ENCODE measurements at places on chromosomes 2 and 18.

DNA sequence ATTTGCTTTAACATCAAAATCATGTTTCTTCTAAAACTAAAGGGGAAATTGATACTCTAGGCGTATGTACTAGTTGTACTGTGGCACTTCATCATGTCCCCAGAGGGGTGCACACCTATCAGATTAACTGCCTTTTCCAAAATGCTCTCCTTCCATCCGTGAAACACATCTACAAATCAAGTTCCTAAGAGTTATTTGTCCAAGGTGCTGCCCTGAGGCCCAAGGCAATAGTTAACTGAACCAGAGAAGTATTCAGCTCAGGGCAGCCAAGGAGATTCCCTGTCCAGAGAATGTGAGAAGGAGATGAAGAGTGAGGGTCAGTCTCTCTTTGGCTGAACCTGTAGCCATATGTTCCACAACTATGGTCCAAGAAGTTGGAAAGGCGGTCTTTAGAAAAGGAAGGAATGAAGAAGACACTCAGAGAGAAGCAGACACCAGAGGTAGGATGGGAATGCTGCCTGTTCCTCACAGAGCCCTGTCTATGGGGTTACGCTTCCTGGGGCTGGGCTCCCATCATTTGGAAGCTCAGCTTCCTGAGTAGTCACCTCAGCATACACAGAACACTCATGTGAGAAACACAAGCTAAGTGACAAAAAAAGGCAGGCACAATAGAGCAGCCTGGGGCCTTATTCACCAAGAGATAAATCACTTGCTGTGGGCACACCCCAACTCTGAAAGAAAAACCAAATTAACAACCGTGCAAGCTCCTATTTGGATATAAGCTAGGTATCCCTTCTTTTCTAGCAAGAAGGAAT lies 55.6 kb downstream of the ANKRD44 start:
- no peak for DNase-seq

GRCh38 chr18:77017355-77017754 lies 115.2 kb downstream of the MBP start:
- DNase-seq, result no peak

GRCh38 chr18:7290077-7290476 lies 59.2 kb downstream of the LRRC30 start:
- no peak for DNase-seq

GRCh38 chr2:29518010-29518409 lies 402.8 kb downstream of the CLIP4 start:
- no peak for DNase-seq

- no peak for DNase-seq
These were observed 112.4 kb downstream of the MIB1 start for GRCh38 chr18:21853016-21853415.

DNA sequence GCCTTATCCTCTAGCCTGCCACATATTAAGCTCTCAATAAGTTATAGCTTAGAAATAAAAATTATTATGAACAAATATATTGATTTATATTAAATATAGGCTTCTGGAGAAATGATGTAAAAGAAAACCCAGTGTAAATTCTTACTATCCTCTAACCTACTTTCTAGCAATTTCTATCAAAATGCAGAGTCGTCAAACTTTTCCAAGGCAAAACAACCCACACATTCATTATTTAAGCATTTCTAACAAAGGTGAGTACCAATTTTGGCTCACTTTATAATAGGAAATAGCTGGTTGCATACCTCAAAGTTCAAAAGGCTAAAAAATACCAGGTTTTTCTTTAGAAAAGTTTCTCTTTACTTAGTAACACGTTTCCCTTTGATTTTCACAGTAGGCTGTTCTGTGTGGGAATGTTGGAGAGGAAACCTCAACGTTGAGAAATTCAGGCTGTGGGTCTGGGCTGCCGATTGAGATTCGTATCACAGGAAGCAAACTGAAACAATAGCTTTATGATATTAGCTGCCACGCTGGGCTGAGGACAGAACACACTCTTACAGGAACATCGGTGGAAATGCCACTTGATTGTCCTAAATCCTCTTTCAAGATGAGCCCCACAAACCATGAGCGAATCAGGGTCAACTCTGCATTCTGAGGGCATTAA lies 53.0 kb downstream of the EPAS1 start:
- DNase-seq, result no peak

DNA sequence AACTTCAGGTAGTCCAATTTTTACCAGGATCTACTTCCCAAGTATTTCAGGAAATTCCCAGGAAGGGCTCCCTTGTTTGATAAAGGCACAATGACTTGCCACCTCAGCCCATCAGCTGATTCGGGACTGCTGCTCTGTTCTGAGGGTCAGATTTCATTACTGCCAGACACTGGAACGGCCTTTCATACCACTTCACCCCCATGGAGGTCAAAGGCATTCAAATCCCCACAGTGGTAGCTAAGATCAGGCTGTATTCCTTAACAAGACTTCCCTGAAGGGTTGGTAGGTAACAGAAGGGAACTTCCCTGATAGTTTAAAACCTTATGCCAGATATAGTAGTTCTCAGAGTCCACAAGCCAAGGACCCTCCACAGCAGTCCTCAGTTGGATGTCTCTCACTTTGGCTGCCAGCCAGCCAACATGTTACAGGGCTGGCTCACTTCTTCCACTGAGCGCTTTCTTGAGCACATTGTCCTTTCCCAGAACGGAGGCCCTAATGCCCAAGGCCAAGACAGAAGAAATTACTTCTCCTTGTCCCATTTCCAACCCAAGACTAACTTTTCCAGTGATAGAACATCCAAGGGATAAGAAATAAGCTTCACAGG lies 40.0 kb upstream of the GLS start:
- DNase-seq, result no peak

DNA sequence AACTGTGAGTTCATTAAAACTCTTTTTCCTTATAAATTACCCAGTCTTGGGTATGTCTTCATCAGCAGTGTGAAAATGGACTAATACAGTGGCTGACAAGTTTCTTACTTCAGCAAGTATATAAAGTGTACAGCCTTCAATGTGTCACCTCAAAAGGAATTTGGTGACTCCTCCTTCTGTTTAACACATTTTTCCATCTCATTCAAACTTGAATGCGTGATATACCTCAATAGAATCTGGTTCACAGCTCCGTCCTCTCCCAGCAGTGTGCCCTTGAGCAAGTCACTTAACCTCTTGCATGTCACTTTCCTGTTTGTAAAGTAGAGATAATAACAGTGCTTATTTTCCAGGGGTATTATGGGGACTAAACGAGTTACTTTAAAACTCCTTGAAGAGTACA lies 159.6 kb downstream of the CCBE1 start:
- DNase-seq, result no peak

GRCh38 chr2:236309669-236310029 lies 45.4 kb upstream of the ASB18 start:
- DNase-seq, result no peak

- DNase-seq, result no peak
These were observed 114.5 kb upstream of the TANK start for GRCh38 chr2:161045726-161046125.

- no peak for DNase-seq
These were observed 117.0 kb downstream of the DOCK10 start for GRCh38 chr2:224925061-224925809.

DNA sequence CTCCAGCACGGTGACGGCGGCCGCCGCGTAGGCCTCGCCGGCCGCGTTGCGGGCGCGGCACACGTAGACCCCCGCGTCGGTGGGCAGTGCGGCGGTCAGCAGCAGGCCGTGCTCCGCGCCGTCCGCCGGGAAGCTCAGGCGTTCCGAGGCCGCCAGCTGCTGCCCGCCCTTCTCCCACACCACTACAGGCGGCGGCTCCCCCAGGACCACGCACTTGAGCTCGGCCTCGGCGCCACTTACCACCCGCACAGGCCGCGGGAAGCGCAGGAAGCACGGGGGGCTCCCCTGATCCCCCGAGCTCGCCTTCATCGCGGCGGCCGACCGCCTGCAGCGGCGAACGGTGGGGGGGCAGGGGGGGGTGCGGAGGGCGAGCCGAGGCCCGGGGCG lies 422 bp downstream of the OBSL1 start:
- DNase-seq, result no peak

GRCh38 chr2:201833781-201834180 lies 27.4 kb downstream of the CDK15 start:
- no peak for DNase-seq

- no peak for DNase-seq
These were observed 6.0 kb downstream of the DNER start for GRCh38 chr2:229708335-229708734.

DNA sequence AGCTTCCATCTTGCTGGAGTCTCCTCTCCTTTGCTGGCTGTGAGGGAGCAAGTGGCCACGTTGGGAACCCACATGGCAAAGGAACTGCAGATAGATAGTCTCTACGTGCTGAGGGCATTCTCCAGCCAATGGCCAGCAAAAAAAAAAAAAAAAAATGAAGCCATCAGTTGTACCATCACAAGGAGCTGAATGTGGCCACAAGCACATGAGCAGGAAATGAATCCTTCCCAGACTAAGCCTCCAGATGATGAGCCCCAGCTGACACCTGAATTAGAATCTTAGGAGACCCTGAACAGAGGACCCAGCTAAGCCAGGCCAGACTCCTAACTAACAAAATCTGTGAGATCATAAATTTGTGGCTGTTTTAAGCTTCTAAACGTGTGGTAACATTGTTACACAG lies 57.9 kb downstream of the SPIRE1 start:
- DNase-seq, result no peak

DNA sequence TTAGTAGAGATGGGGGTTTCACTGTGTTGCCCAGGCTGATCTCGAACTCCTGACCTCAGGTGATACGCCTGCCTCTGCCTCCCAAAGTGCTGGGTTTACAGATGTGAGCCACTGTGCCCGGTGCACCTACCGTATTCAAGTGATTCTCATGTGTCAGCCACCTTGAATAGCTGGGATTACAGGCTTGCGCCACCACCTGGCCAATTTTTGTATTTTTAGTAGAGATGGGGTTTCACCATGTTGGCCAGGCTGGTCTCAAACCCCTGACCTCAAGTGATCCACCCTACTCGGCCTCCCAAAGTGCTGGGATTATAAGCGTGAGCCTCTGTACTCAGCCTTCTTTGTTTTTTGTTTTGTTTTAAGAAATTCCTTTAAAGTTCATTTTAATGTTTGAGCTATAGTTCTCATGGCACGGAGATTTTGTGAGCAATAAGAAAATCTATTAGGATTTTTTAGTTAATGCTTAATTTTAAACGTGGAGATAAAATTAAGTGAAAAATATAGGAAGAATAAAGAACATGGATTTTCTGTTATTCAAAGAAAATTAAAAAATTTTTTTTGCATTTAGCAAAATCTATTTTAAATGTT lies 242.6 kb downstream of the PHLPP1 start:
- DNase-seq, result no peak

DNA sequence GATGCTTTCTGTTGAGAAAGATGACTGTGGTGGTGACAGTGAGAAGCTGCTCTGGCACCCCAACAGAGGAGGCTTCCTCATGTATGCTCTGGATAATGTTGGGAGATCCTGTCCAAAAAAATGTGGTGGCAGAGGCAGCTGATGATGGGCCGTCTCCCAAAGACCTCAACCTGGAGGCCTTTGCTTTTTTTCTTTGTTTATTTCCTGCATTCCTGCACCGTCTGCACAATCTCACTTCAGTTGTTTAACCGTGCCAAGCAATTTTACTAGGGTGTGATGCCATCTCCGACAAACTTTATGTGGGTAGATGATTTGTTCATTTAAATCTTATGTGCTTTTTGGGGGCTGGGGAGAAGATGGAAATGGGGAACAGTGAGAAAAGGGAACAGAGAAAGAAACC lies 62.2 kb upstream of the IGFBP5 start:
- no peak for DNase-seq

DNA sequence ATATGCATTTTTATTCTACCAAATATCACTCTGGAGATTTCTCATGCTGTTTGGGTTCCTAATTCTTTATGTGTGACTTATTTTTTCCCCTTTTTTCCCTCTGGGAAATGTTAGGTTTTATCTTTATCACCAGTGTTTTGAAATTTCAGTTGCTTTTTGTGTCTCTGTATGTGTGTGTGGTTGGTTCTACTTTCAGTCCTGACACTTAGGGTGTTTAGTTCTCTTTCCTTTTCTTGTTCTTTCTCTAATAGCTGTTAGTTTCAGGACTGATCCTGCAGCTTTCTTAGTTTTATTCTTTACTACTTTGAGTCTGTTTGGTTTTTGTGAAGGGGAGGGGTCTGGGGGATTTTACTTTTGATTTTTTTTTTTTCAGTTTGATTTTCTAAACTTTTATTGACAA lies 23.1 kb downstream of the PPM1B start:
- DNase-seq, result no peak

- DNase-seq, result no peak
These were observed 122.4 kb downstream of the SETBP1 start for GRCh38 chr18:44803019-44803650.

- DNase-seq, result no peak
These were observed 96.6 kb upstream of the CABLES1 start for GRCh38 chr18:23038712-23039111.

DNA sequence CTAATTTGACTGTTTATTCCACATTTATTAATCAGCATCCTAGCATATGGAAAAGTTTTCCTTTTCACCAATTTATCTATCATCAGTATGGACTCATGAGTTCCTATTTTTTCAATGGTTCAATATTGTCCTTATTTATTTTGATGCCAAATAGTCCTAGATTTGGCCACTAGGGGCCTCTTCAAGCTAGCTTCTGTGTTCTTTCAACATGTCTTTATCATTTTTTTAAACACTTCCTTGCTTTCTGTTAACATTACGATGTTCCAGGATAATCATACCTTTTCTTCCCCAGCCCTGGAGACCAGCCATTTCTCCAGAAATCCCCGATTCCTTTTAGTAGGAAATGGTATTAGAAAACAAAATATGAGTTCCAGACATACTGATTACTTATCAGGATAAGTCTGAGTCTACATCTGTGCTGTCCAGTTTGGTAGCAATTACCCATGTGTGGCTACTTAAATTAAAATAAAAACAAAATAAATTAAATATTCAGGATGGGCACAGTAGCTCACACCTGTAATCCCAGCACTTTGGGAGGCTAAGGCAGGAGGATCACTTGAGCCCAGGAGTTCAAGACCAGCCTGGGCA lies 70.6 kb downstream of the RPE start:
- DNase-seq, result no peak

- DNase-seq, result no peak
These were observed 18.2 kb downstream of the ACVR2A start for GRCh38 chr2:147862859-147863516.

DNA sequence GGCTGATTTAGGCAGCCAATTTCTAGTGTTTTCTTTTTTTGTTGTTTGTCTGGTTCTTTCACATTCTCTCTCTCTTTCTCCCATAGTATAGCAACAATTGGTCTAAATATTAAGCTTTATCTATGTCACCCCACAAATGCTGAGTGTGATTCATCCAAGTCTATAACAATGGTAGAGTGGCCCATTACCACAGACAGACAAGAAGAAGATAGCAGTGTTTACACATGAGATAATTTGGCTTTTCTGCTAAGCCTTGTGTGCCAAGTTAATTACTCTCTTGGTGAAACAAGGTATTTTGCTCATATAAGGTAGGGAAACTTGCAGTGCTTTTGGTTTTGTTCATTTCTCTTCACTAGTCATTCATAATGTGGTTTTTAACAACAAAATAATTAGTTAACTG lies 166.5 kb downstream of the SLC8A1 start:
- no peak for DNase-seq

GRCh38 chr2:190062601-190063000 lies at the start of gene MSTN:
Gene MSTN (minus strand): TSS chr2:190062729. CDS start chr2:190062596, 133 bp downstream.
- DNase-seq, result no peak

Data from stimulated activated CD8-positive, alpha-beta memory T cell treated with anti-CD3 and anti-CD28 coated beads, Interleukin-12 subunit alpha, Interleukin-12 subunit beta, amount 100 ng/mL, for 4 hours (primary cell).